Left lobe of liver (tissue), 2 donors: ENCODE measurements at places on chromosomes 5 and 9.

GRCh38 chr9:101427957-101428655 is 7.5 kb downstream of the ALDOB start:
- DNase-seq, result no peak

GRCh38 chr5:118486647-118487225 is 501.6 kb downstream of the DTWD2 start:
- DNase-seq, result no peak

DNA sequence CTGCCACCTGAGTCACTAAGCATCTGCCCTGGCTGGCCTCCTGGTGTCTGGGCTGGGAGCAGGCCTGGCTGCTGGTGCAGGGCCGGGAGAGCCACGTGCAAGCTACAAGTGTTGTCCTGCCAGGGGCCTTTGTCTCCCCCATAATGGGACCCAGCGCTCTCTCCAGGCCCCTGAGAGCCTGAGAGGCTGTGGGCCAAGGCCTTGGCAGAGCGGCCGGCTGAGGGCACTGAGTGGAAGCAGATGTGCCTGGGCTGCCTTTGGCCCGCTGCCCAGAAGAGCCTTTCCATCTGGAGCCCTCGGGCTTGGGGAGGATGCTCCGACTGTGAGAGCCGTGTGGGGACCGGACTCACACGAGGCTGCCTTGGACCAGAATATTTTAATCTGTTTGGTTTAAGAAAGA is 185.5 kb downstream of the RGS3 start:
- DNase-seq, result no peak

- no peak for DNase-seq
Observed at GRCh38 chr5:21173526-21173925, 1185.5 kb upstream of the CDH18 start.
